ENCODE measurements at places on chromosomes 6 and 20.

GRCh38 chr6:14059791-14060436, 57.7 kb upstream of the CD83 start:
- peak; percentile 65 for ATAC-seq

GRCh38 chr6:4185419-4185818, 50.0 kb upstream of the ECI2 start:
- no peak for ATAC-seq

GRCh38 chr6:162468326-162468725, 259.2 kb downstream of the PRKN start:
- no peak for ATAC-seq

- ATAC-seq: no peak
These were observed 332 bp downstream of the GRIK2 start for GRCh38 chr6:101393829-101394251.

DNA sequence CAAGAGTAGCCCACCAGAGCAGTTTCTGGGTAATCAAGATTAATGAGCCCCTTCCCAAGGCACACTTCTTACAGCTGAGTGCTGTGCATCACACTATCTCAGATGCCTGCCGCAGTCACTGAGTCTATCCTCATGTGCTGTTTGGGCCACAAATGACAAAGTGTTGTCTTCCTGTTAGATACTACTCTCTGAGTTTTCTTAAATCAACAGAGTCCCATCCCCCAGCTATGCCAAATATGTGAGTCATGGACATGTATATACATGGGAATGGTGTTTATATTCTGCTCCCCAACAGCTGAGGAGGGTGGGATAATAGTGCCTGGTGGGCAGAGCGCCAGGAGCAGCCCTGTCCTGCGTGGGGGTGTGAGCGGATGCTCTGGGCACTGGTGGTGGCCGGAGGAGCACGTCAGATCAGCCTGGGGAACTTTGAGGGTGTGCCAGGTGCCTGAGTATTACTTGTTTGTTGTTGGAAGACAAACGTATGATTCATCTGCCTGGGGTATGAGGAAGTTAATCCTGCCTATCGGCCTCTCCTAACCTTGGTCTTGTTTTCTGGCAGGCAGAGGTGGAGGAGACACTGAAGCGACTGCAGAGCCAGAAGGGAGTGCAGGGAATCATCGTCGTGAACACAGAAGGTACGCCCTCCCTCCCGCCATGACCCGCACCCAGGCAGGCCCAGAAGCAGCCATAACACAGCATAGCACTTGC, 9.6 kb downstream of the DYNLRB1 start:
- peak; percentile 90 for ATAC-seq

DNA sequence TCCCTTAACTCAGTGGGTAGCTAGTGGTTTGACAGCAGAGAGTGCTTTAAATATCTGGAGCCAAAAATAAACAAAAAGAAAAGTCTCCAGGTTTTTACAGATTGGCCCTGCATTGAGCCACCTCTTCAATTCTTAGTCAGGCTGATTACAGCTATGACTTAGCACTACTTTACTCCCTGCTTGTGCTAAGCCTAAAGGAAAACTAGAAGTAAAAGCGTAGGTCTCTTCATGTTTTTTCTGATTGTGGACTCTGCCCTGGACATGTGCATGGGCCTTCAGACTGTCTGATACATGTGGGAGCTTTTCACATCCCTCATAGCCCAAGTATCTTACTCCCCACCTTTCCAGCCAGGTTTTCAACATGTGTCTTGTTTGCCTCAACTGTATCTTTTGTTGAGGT, 33.3 kb downstream of the KPNA5 start:
- no peak for ATAC-seq

DNA sequence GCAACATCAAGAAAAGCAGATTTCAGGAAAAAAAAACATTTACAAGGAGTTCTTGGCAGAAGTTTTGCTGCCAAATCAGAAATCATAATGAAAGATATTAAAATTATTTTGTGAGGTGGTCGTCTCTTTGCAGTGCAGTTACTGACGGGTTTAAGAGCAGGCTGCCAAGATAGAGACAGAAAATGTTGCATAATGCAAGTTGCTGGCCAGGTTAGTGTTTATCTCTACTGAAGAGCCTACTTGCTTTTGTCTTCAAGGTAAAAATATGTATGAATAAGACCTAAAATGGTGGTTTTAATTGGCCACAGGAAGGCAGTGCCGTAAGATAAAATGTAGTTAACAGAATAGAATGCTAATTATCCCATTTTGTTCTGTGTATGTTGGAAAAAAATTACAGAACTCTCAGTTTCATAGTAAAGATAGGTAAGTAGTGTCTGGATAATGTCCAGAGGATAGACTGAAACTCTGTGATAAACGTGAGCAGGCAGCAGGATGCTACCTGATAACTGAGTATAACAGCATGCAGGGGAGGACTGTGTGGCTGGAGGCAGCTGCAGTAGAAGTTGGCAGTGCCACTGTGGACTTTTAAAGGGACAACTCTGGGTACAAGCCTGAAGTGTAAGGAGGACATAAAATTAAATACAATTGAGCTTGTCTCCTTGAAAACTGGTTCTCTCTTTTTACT, 13.9 kb downstream of the FOXO3 start:
- ATAC-seq: no peak

DNA sequence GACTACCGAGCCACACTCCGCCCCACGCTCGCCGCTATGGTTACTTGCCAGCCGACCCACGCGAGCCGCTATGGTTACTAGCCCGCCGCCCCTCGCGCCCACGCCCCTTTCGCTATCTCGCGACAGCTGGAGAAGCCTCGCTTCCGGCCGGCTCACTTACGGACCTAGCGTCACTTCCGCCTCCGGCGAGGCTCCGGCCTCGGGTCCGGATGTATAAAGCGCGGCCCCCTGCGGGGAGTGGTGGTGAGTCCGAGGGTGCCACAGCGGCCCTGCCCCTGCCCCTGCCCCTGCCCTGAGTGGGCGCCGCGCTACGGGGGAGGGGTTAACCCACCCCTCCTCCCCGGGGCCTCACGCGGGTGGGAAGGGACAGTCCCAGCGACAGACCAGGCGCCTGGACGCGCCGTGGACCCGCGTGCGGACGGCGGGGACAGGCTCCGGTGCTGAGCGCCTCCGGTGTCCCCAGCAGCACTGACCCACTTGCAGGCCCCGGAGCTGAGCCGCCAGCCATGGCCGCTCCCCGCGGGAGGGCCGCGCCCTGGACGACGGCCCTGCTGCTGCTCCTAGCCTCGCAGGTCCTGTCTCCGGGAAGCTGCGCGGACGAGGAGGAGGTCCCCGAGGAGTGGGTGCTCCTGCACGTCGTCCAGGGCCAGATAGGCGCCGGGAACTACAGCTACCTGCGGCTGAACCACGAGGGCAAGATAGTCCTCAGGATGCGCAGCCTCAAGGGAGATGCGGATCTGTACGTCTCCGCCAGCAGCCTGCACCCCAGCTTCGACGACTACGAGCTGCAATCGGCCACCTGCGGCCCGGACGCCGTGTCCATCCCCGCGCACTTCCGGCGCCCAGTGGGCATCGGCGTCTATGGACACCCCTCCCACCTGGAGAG, at the start of the genes C6orf120 and WDR27:
Gene C6orf120, plus strand, starts transcription at position 173 of the 886 bp plus-strand sequence. Its CDS starts 334 bp downstream, at position 507.
Gene WDR27, minus strand, starts transcription at position 76 of the 886 bp plus-strand sequence. CDS start 13,024 bp downstream, outside the sequence.
- peak; percentile 93 for ATAC-seq

GRCh38 chr6:53846250-53846649, 51.4 kb downstream of the LRRC1 start:
- ATAC-seq: no peak

DNA sequence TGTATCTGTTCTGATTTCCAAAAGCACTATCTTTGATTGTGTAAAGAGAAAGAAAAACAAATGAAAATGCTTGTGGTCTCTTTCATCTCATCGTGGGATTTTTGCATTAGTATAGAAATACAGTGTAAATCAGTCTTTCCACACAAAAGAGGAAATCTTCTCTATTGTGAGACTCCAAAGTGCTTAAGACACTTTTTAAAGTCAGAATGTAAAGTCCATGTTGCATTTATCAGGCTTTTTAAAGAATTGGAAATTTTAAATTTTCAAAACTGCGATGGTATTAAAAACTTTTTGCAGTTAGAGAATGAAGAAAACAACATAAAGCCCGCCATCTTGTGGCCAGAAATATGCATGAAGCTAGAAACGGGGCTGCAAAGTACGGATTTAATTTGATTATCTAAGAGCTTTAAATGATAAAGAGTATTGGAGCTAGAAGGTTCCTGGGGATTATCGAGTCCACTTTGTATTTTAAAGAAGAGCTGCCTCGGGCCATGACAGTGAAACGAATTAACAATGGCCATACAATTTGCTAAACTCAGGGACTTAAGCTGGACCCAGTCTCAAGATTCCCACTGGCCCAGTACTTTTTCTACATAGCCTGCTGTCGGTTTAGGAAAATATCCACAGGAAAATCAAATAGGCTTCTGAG, 339.6 kb downstream of the ARHGAP18 start:
- no peak for ATAC-seq

DNA sequence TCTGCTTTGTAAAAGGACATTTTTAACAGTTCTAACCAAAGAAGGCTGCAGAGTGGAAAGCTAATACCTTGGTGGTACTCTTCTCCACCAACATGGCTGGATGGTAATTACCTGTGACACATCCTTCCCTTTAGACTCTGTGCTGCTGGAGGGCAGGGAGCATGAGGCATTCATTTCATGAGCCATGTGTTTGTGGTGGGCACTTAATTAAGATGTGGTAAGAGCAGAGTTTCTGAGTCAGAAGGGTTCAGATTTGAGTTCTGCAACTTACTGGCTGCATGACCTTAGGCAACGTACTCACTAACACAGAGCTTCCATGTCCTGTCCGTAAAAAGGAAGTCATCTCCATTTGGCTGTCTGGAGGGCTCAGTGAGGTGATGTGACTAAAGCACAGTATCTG, 9.1 kb upstream of the ZNF133 start:
- no peak for ATAC-seq
